ENCODE measurements at places on chromosomes 1 and 21. TPM values are rescaled to one million over a fixed set of nuclear protein-coding genes. Genes with fewer than 3 reads are reported as not detected.

Gene KCNQ4
- total RNA-seq = 1.5 TPM

Gene RNASEL
- 3.5 TPM for total RNA-seq

Gene LCK
- total RNA-seq = 0.63 TPM

Gene S100A7
- not detected for total RNA-seq

Gene UTS2
- not detected for total RNA-seq

Gene RNF186
- not detected for total RNA-seq

Gene GRIK1
- total RNA-seq = not detected

Gene PTGER3
- total RNA-seq = 2.6 TPM

Gene CDC42BPA
- total RNA-seq = 35.1 TPM

Gene MROH9
- total RNA-seq = not detected

Gene LGALS8
- 76.5 TPM for total RNA-seq

Gene RPE65
- total RNA-seq = not detected

Gene PADI2
- total RNA-seq = 0.49 TPM

Gene PYCR2
- 64.0 TPM for total RNA-seq

Gene MRAP
- total RNA-seq = not detected
